Vagina (tissue), 2 donors: ENCODE measurements at places on chromosomes 12 and 14.
A peak's percentile ranks its signal among the peaks of the same experiment; 100 is the strongest.

- DNase-seq = no peak
These were observed 67.1 kb upstream of the SLC38A4 start for GRCh38 chr12:46892887-46893286.

- DNase-seq = no peak
These were observed 20.3 kb downstream of the SYNE3 start for GRCh38 chr14:95496111-95496681.

DNA sequence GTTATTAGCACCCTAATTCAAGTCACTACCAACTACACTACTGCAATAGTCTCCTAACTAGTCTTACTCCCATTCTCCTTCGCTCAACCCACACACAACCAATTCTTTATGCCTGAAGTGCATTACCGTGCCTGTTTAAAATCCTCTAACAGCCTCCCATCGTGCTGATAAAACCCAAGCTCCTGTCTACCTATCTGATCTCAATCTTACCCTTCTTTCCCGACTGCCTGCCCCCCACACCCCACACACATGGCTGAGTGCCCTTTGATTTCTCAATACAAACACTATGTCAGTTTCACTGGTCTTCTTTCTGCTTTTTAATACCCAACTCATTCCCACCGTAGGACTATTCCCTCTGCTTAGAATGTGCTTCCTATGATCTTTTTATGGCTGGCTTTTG lies 59.9 kb downstream of the SPPL3 start:
- DNase-seq = no peak

- DNase-seq = no peak
These were observed 27.6 kb downstream of the TC2N start for GRCh38 chr14:91839749-91840148.

DNA sequence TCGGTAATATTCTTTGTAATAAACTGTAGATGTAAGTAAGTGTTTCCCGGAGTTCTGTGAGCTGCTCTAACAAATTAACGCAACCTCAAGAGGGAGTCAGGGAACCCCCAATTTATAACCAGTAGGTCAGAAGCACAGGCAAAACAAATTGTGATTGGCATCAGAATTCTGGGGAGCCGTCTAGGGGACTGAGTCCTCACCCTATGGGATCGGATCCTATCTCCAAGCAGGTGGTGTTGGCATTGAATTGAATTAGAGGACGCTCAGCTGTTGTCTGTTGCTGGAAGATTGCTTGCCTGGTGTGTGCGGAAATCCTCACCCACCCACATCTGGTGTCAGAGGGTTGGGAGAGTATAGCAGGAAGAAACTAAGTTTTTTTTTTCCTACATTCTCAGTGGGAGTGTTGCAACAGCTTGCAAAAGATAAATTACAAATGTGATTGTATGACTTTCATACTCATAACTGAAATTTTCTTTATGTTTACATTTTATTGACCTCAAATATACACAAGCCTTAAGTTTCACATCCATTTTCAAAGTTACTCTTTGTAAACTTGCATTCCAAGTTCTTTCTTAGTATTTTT lies 5.5 kb downstream of the TMEM52B start:
- DNase-seq = no peak

GRCh38 chr12:46453428-46453827 lies 80.9 kb upstream of the SLC38A2 start:
- DNase-seq = no peak

- no peak for DNase-seq
These were observed 17.0 kb downstream of the ATP2B1 start for GRCh38 chr12:89691659-89692058.

DNA sequence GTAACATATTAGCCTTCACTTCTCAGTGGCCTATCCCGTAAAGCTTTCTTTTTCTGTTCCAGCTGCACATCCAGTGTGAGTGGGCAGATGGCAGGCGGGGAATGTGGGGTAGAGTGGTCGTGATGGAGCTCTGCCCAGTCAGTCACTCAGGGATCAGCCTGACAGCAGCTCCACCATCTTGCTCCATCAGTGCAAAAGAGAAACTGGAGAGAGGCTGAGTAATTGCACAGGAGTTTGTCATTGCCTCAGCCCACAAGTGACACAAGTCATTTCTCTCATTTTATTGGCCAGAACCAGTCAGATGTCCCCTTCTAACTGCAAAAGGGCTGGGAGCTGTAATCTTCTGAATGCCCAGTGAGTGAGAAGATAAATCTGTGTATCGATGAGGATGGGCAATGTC lies 66.5 kb downstream of the ATP23 start:
- no peak for DNase-seq

DNA sequence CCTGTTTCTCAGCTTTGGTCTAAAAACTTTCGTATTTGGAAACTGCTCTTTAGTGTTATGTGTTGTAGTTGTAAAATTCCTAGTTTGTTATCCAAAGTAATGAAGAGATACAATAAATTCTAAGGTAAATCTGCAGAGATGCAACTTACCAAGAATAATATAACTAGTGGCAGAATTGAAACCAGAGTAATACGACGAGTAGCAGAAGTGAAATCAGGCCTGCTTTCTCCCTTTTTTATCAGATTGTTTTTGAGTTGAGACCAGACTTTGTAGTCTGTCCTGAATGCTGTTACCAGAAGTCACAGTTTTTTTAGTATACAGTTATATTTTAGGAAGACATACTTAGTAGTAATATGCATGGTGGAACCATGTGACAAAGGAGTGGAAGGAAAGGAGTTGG lies 12.5 kb downstream of the PAPOLA start:
- no peak for DNase-seq

GRCh38 chr12:114668886-114669288 lies 15.1 kb downstream of the TBX3 start:
- no peak for DNase-seq

GRCh38 chr14:98725191-98725590 lies 546.8 kb downstream of the BCL11B start:
- DNase-seq = peak; percentile 0

DNA sequence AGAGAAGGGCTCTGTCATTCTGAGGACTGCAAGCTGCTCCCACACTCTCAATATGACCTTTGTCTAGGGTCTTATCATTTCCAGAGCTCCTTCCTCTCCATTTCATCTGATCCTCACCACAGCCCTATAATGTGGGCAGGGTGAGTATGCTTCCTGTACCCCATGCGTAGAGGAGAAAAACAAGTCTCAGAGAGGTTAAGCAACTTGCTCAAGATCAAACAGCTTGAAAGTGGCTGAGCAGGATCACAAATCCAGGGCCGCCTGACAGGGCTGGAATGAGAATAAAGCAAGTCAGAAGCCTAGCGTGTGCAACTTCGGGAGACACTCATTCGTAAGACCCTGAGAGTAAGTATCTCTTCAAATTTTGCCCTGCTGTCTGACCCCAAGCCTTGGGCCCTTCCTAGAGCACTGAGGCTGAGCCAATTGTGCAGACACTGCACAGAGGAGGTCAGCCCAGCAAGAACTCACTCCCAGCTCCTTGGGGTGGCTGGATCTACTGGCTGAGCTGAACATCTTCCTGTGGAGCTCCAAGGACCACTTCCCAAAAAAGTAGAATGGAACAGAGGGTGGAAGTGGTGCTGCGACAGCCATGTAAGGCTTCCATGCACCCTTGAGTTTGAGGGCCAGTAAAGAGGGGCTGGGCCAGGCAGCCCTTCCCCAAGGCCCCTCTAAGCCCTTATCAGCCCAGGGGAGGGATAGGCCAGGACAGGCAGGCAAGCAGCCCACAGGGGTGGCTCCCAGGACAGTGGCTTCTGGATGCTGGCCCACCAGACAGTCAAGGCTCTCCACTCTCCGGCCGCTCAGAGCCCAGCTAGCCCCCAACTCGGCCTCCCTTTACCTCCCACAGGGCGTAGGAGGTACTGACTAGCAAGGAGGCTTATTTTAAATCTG lies 10.5 kb downstream of the ZFP36L1 start:
- DNase-seq = peak; percentile 94

DNA sequence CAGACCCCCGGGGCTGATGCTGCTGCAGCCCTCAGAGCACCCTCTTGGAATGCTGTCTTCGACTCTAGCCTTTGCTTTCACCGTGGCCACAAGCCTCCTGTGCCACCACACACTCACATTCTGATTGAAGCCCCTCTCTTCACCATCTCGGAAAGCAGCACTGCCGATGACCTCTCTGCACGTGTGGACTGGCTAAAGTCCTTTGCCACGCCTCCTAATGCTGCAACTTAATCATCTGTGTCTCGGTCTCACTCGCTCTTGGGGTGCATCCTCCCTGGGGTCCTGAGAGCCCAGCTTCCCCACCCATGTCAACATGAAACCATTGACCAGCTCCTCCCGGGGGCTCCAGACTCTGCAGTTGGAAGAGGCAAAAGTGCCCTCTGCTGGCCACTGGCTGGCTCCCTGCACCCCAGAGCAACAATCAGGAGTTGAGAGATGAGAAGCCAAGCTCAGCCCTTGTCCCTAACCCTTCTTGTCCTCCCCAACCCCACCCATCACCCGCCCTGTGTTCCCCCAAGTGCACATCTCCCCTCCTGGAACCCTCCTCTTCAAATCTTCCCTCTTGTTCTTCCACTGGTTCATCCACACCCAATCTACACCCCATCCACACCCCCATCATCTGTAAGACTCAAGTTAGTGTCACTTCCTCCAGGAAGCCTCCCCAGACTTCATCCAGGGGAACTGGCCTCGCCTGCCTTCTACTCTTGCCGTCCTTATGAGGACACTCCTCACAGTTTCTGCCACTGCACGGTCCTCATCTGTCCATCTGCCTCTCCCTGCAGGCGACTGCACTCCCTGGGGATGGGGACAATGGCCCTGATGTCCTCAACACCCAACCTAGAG lies 23.6 kb upstream of the FAM181A start:
- DNase-seq = no peak

- no peak for DNase-seq
These were observed 935 bp upstream of the CRIP1 start for GRCh38 chr14:105485739-105486162.

DNA sequence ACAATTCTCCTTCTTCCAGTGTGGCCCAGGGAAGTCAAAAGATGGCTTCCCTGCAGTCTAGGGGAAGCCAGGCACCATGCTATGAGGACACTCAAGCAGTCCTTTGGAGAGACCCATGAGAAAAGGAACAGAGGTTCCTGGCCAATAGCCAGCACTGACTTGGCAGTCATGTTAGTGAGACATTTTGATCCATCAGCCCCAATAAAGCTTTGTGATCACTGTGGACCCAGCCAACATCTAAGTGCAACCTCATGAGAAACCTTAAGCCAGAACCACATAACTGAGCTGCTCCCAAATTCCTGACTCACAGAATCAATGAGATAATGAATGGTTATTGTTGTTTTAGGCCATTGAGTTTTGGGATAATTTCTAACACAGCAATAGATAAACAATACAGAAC lies 51.0 kb upstream of the NAP1L1 start:
- DNase-seq = no peak

DNA sequence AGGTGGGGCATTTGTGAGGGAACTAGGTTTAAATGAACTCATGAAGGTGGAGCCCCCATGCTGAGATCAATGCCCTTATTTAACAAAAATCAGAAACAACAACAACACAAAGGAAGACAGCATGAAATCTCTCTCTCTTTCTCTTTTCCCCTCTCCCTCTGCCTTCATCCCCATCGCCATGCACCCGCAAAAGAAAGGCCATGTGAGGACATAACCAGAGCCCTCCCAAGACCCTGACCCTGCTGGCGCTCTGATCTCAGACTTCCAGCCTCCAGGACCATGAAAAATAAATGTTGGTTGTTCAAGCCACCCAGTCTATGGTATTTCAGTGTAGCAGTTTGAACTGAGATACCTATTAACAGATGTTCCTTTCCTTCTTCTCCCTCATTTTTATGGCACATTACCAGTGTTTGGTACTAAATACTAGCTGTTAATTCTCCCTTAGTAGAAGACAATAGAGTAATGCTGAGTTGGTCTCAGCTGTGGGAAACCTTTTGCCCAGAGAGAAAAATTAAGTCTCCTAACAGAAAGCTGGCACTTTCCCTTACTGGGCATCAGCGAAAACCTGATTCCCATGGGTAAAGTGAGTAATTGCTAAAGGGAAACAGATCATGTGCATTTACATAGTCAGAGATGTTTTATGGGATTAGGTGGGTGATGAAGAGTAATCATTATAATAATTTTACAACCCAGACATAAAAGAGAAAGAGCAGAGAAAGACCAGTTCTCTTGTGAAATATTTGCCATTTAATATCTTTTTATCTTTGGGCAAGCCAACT lies 264.0 kb upstream of the PLEKHG7 start:
- no peak for DNase-seq

- DNase-seq = peak; percentile 88
These were observed 1.6 kb upstream of the SYNDIG1L start for GRCh38 chr14:74427651-74428050.

DNA sequence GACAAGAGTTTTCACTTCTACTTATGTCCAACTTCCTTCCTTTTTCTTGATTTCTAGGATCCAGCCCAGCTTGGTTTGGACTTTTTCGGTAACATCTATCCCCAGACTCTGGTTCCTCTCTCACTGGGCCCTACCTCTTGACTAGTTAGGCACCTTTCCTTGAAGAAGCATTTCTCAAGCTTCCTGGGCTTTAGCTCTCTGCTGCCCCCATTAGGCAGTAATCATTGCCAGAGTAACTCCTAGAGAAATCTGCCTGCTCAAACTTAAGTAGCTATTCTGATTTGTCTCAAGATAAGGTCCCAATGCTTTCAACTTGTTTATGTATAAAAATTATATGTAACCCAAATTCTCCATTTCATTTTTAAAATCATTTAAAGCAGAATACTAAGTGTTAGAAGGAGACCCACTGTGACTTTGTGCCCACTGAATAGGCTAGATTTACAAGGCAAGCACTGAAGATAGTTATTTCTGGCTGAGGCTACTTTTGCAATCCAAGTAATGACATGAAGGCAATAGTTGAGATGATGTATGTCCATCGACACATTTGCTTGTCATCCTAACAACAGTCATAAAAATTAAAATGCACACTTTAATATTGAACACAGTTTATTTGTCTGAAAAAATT lies 275.0 kb upstream of the G2E3 start:
- DNase-seq = no peak

- DNase-seq = no peak
These were observed 207.3 kb downstream of the AEBP2 start for GRCh38 chr12:19646599-19646998.

DNA sequence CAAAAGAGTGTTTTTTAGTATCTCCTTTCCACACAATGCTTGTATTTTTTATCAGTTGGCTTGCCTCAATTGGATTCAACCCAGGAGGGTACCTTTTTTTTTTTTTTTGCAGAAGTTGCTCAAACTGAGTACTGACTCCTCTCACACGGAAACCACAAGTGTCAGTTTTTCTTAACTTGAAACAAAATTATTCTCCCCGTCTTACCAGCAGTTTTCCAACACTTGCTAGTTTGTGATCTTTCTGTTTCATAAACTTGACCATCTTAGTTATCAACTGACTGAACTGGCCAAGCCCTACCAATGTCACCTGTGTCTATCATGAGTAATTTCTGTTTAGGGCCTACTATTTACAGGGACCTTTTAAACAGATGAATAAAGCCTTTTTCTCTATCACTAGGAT lies 34.1 kb upstream of the ITPR2 start:
- DNase-seq = no peak

DNA sequence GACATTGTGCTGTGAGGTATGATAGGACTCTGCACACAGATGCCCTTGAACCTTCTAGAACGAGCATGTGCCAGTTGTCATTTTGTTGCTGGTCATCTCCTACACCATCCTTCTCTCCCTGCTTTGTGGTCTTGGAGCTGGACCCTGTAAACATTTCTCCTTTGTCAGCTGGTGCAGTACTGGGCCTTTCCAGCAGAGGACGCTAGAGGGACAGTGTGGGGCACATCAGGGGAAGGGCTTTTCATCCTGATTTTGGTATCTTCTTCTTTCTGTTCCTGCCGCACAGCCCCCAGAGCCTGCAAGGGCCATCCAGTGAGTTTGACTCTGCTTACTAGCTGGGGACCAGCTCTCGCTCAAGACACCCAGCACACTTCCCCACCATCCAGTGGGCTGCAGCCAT lies 484.6 kb downstream of the AACS start:
- no peak for DNase-seq
